ENCODE measurements at places on chromosomes 7 and 10.

DNA sequence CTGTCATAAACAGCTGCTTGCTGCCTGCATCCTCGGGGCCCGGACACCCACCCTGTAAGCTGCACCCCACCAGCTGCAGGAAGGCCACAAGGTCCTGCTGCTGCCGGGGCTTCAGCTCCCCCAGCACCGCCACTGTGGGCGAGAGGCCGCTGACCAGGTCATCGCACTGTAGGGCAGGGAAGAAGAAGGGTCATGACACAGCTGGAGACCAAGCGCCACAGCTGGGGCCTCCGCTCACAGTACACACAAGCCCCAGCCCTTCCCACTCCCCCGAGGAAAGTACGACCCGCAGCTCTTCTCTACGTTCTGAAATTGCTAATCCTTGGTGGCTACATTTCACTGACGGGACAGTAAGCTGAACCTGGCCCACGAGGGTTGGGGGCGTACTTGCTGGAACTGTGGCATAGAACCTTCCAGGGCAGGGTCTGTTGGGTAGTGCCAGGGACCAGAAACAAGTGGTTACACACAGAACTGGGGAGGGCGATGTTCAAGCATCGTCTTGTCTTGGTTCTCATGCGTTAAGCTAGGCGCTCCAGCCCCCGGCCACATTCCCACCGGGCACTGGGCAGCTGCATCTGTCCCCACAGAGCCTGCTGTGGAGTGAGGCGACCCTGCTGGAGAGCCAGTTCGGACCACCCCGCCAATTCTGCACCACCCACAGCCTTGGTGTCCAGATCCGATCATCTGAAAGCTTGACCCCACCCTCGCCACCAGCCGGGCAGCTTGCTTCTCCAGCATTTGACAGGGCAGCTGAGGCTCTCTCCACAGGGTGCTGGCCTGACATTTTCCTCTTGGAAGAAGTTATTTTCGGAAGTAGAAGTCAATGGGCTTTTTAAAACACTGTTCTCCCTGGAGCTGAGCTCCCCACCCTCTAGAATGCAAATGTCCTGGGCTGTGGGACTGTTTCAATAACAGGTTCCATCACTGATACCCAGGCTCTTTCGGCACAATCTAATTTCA, 50.8 kb downstream of the GSDME start:
- H3K4me1 ChIP-seq, result no peaks in the 10 kb centered on the region
- H3K36me3 ChIP-seq, result no peaks in the 10 kb centered on the region
- H3K27ac ChIP-seq, result no peak overlapping the region
- no peak for DNase-seq

- H3K4me1 ChIP-seq, result no peaks in the 10 kb centered on the region
- H3K27me3 ChIP-seq, result no peaks in the 10 kb centered on the region
- DNase-seq, result no peak
- H3K36me3 ChIP-seq, result no peaks in the 10 kb centered on the region
- no peak overlapping the region for H3K27ac ChIP-seq
Measured at GRCh38 chr7:92963566-92963965, 127.2 kb upstream of the CDK6 start.

GRCh38 chr10:25261110-25261509, 86.3 kb downstream of the GPR158 start:
- H3K27ac ChIP-seq, result no peak overlapping the region
- H3K27me3 ChIP-seq, result no peaks in the 10 kb centered on the region
- H3K4me3 ChIP-seq, result no peak overlapping the region
- H3K36me3 ChIP-seq, result no peaks in the 10 kb centered on the region
- no peak for DNase-seq
- no peaks in the 10 kb centered on the region for H3K4me1 ChIP-seq

GRCh38 chr10:119651514-119652360, 557 bp downstream of the BAG3 start:
- DNase-seq, result no peak
- peaks cover 4% of the 10 kb centered on the region for H3K36me3 ChIP-seq
- H3K4me1 ChIP-seq, result peaks cover 47% of the 10 kb centered on the region
- H3K4me3 ChIP-seq, result peak overlapping the region; percentile 73

GRCh38 chr7:88915615-88916014, 120.1 kb upstream of the TEX47 start:
- no peak for DNase-seq
- H3K36me3 ChIP-seq, result no peaks in the 10 kb centered on the region
- no peak overlapping the region for H3K27ac ChIP-seq
- H3K4me1 ChIP-seq, result no peaks in the 10 kb centered on the region
- H3K27me3 ChIP-seq, result no peaks in the 10 kb centered on the region

- no peak for DNase-seq
- no peaks in the 10 kb centered on the region for H3K4me1 ChIP-seq
- H3K27me3 ChIP-seq, result no peaks in the 10 kb centered on the region
- no peak overlapping the region for H3K27ac ChIP-seq
Measured at GRCh38 chr10:50063100-50063499, 4.7 kb upstream of the WASHC2A start.

GRCh38 chr7:45882465-45882810, 5.8 kb upstream of the IGFBP1 start:
- no peaks in the 10 kb centered on the region for H3K4me1 ChIP-seq
- no peak overlapping the region for H3K27ac ChIP-seq
- no peak for DNase-seq
- H3K27me3 ChIP-seq, result no peaks in the 10 kb centered on the region
- H3K36me3 ChIP-seq, result no peaks in the 10 kb centered on the region

GRCh38 chr10:93255546-93255945, 181.9 kb downstream of the CYP26A1 start:
- H3K4me3 ChIP-seq, result no peak overlapping the region
- H3K36me3 ChIP-seq, result no peaks in the 10 kb centered on the region
- no peak overlapping the region for H3K27ac ChIP-seq
- no peak for DNase-seq
